ENCODE measurements at places on chromosomes 1 and 21.

GRCh38 chr1:996851-997712 lies 2.8 kb downstream of the HES4 start:
- no peak for DNase-seq

DNA sequence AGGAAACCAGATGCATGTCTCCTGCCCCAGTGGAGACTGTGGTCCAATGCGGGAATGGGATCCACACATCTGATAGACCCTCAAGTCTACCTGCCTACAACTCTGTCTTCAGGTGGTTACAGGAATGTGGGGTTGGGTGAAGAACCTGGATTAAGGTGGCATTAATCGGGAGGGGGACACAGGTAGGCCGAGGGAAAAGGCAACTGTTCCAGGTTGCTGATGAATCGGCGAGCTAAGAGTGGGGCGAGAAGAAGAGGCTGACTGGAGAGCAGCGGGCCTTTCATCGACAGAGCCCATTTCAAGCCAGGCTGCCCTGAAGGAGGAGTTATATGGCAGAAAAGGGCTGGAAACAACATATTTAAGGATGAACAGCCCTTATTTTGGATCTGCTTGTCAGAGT lies 836 bp downstream of the CD2 start:
- no peak for DNase-seq

- no peak for DNase-seq
Measured at GRCh38 chr1:91012196-91012595, 9.6 kb downstream of the ZNF644 start.

DNA sequence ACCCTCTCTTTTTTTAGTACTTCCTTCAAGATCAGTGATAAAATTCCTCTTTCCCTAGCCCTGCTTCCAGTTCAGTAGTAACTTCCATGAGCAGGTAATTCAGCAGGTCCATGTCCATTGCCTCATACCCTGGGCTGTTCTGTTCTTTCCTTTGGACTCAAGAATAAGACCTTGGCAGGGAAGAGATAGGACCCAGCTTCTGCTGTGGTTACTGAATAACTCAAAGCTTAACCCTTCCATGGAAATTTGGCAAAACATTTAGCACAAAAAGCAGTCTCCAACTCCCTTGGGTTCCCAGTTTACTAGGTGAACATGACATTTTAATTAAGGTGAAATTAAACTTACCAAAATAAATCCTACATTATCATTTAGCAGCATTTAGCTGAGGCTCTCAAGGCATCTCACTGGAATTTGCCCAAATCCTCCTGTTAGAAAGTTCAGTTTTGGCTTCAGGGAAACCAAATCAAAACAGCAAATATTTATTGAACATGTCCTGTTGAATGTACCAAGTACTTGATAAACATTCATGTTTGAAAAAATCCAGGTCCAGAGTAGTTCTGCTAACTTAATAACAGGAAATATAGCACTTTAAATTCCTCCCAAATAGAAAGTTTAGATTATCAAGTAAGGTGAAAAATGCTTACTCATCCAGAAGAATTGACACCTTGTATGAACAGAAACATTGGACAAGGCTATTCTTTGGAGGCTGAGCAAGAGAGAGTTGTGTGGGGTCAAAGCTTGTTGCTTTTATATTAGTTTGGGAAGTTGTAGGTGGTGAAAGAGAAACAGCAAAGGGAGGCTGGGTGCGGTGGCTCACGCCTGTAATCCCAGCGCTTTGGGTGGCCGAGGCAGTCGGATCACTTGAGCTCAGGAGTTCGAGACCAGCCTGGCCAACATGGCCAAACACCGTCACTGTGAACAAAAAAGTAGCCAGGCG lies 8.4 kb upstream of the SERPINC1 start:
- no peak for DNase-seq

- no peak for DNase-seq
Measured at GRCh38 chr1:94304553-94304952, 67.2 kb upstream of the ARHGAP29 start.

DNA sequence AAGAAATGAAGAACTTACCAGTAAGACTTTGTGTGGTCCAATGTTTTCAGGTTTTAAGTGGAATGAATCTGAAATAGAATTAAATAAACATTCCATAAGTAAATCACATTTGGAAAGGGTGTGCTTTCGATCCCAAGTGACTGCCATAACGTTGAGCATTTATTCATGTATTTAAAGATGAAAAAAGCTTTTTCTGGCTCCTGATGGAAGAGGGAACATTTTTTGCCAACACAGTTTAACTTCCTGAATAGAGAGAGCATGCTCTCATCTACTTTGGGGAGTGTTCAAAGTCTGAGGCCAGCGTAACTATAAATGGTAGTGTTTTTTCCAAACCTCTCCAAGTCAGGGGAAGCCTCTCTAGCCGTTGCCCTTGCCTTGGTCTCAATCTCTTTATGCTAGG lies 55.8 kb downstream of the GNG12 start:
- DNase-seq, result no peak

DNA sequence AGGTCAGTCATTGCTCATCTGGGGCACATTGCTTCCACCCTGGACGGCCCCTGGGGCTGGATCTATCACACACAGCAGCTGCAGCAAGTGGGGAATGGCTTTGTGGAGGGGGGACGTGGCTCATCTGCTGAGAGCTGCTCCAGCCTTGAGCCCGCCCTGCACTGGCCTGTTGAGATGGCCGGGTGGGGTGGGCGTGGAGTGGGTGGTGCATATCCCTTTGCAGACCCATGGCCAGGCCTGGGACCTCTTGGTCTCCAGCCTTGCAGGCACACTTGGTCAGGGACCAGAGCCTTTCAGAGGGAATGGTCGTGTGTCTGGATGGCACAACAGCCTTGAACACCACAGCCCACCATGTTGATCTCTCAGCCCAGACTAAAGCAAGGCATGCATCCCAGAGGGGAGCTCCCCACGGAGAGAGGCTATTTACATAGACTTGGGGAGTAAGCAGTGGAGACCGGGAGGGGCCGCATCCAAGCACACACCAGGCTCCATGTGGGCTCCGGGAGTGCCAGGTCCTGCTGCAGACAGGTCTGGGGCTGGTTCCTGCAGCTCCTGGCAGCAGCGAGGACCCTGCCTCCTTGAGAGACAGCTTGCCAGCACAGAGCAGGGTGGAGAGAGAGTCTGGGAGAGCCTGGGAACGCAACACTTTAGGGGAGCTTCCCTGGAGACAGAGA lies 52.8 kb upstream of the SELENON start:
- no peak for DNase-seq

GRCh38 chr1:167401260-167401873 lies 117.0 kb downstream of the CD247 start:
- peak; percentile 24 for DNase-seq

DNA sequence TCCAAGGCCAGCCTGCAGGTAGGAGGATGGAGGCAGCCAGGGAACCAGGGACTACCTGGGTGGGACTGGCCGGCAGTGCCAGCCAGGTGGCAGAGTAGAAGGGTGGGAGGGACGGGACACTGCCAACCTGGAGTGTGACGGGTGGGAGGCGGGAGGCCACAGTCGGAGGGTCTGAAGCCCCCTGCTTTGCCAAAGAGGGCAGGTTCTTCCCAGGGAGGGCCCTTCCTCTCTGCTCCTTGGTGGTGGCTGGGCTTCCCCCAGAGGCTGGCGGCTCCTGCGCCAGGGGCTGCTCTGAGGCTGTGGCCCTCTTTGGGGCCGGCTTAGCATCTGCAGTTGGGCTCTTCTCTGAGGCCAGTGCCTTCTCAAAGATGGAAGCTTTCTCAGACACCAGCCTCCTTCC lies 8.7 kb upstream of the TNNT2 start:
- no peak for DNase-seq

DNA sequence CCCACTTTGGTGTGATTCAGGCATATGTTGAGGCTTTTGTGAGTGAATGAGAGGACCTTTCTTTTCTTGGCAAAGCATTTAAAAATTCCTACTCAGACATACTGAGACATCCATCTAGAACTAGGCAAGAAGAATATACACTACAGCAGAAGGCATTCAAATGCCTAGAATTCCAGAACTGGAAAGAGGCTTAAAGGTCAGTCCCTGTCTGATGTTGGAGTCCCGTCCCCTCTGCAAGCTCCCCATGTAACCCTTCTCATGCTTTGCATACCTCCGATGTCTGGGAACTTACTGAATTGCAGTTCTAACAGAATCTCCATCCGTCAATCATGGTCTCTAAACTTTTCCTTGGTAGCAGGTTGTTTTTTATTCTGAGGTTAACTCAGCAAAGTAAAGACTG lies 152.9 kb downstream of the ATP6V1G3 start:
- DNase-seq, result no peak

DNA sequence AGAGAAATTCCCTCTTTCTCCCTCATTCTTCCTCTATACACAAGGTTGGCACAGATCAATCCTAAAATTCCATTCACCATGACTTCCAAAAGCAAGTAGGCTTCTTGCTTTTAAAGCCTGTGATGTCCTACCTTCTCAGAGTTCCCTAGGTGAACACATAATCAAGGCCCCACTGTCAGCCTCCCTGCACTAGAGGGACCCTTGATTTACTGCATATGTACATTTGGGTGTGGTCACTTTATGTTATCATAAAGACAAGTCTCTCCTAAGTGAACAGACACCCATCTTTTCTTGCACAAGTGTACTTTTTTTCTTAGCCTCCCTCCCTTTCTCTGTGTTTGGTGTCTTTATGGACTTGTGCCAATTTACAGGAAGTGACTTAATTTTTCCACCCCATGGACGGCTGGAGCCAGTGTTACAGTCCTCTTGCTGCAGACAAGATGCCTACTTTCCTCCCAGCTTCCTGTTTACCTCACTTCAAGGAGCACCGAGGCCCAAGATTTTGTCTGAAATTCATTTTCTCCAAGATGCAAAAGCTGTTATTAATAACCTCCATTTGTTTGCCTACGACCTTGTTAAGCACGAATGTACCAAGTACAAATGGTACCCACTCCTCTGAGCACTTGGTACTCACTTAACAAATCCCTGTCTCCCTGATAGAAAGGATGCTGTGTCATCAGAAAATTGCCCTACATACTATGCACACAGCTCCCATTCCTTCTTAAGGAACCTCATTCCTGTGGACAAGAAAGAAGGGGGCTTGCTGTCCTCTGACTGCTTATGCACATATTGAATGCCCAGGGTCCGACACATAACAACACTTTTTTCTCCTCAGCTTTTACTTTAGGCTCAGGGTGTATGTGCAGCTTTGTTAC lies 82.8 kb upstream of the SLC44A3 start:
- DNase-seq, result no peak
